ENCODE measurements at places on chromosomes 3 and 15.

DNA sequence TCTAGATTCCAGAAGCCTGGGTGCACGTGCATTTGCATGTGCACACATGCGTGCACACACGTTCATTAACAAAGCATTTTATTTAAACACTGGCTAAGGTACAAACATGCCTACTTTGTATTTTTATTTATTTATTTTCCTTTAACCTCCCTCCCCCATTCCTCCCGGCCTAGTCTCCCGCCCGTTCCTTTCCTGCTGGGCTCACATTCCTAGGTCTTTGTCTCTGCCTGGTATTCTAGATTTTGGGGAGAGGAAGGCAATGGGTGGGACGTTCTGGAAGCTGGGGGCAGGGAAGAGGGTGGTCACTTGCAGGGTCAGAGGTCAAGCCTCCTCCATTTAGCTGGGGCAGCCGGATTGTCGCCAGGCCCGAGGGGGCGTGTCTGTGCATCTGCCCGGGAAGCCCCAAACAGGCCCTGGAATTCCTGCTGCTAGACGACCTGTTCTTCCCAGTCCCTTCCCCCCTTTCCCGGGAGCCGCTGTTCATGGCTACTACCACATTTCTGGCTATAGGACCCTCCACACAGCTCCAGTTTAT, 51.8 kb downstream of the TRIM71 start:
- DNase-seq: no peak

GRCh38 chr3:70740872-70741271, 428.4 kb upstream of the MDFIC2 start:
- DNase-seq: no peak

DNA sequence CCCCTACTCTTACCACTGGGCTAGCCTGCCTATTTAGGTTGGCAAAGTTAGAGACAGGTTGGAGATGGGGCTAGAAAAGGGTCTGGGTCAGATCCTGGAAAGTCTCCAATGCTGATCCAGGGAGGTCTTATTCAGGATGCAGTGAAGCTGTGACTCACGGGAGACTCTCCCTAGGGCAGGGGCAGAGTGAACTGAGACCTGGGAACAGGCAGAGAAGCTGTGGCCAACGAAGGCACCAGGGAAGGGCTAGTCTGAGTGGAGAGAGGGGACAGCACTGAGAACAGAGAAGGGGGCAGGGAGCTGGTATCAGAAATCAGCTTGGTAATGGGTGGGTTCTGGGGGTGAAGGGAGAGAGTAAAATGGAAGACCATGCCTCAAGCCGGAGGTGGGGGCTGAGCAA, 2.2 kb downstream of the LTF start:
- DNase-seq: no peak

- DNase-seq: peak; percentile 82
Observed at GRCh38 chr15:100438570-100438969, 90.2 kb downstream of the CERS3 start.

All from NCI-H2171 treated with DMSO at 0.1 percent for 48 hours (cell line).